ENCODE measurements at places on chromosomes 7 and 10. TPM values are rescaled to one million over a fixed set of nuclear protein-coding genes. Genes with fewer than 3 reads are reported as not detected.

Gene GNAT3
- total RNA-seq = not detected

GRCh38 chr7:5442757-5443305 lies 19.2 kb upstream of the TNRC18 start:
- H3K36me3 ChIP-seq = peaks cover 2% of the 10 kb centered on the region
- H3K27ac ChIP-seq = no peak overlapping the region
- no peaks in the 10 kb centered on the region for H3K27me3 ChIP-seq
- H3K4me1 ChIP-seq = no peaks in the 10 kb centered on the region
- DNase-seq = no peak
- H3K4me3 ChIP-seq = no peak overlapping the region

Gene OPTN
- total RNA-seq = 67.8 TPM

DNA sequence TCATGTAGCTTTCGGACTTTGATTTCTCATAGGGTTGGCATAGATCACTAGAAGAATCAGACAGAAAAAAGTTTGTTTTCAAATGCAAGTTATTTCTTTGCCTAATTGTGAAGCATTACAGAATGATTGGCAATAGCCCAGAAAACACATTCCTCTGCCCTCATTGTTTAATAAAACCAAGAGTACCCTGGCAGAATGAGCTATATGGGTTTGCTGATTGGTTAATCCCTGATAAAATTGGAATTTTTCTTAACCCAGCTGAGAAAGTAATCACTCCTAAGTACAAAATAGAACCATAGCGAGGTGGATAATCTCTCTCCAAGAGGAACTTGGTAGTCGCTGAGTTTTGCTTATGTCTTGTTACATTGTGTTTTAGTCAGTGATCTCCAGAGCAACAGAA lies 30.9 kb upstream of the CREB5 start:
- H3K4me1 ChIP-seq = no peaks in the 10 kb centered on the region
- no peak for DNase-seq
- H3K4me3 ChIP-seq = no peak overlapping the region
- H3K36me3 ChIP-seq = no peaks in the 10 kb centered on the region
- H3K27me3 ChIP-seq = peaks cover 12% of the 10 kb centered on the region

Gene PPP1R3A
- not detected for total RNA-seq
